ENCODE measurements at places on chromosomes 12 and 14. TPM values are rescaled to one million over a fixed set of nuclear protein-coding genes. Genes with fewer than 3 reads are reported as not detected.

The LRTM2 gene
- total RNA-seq, result not detected

The TMTC1 gene
- total RNA-seq, result 51.4 TPM

The SYNDIG1L gene
- not detected for total RNA-seq

The CAPZA3 gene
- total RNA-seq, result not detected

The CD163 gene
- not detected for total RNA-seq

The SLC39A2 gene
- 0.58 TPM for total RNA-seq

The SERPINA5 gene
- total RNA-seq, result not detected

The DNAH10 gene
- total RNA-seq, result under 0.01 TPM

The CYP27B1 gene
- total RNA-seq, result 1.4 TPM

The ALDH1L2 gene
- total RNA-seq, result 80.8 TPM

The CLEC1A gene
- not detected for total RNA-seq

The GZMH gene
- total RNA-seq, result not detected

The GNS gene
- 107 TPM for total RNA-seq

The ALX1 gene
- 2.3 TPM for total RNA-seq

The GLI1 gene
- 1.4 TPM for total RNA-seq

The SMCO2 gene
- not detected for total RNA-seq

The KCNC2 gene
- total RNA-seq, result not detected

The TEX52 gene
- not detected for total RNA-seq

The KIF26A gene
- 1.1 TPM for total RNA-seq

The HOXC4 gene
- total RNA-seq, result not detected

The LMNTD1 gene
- not detected for total RNA-seq

The PARPBP gene
- 8.9 TPM for total RNA-seq

The DERA gene
- 65.4 TPM for total RNA-seq

The SMOC1 gene
- 0.89 TPM for total RNA-seq

The PKP2 gene
- total RNA-seq, result 6.9 TPM

The CYP46A1 gene
- not detected for total RNA-seq

The SDS gene
- total RNA-seq, result not detected

The CNTN1 gene
- total RNA-seq, result under 0.01 TPM

The GARIN6 gene
- not detected for total RNA-seq

The PTCSC3 gene
- not detected for total RNA-seq

The KERA gene
- total RNA-seq, result not detected

The SLC5A8 gene
- not detected for total RNA-seq

The IFI27 gene
- 1.4 TPM for total RNA-seq

The WNT1 gene
- total RNA-seq, result not detected

The LRP1-AS gene
- not detected for total RNA-seq
